NCI-H226 (cell line): ENCODE measurements at places on chromosomes 16 and 17.

- DNase-seq, result no peak
Measured at GRCh38 chr17:41614098-41614497, 1.5 kb upstream of the KRT16 start.

- DNase-seq, result no peak
Measured at GRCh38 chr17:27579897-27580321, 51.1 kb upstream of the LGALS9 start.

DNA sequence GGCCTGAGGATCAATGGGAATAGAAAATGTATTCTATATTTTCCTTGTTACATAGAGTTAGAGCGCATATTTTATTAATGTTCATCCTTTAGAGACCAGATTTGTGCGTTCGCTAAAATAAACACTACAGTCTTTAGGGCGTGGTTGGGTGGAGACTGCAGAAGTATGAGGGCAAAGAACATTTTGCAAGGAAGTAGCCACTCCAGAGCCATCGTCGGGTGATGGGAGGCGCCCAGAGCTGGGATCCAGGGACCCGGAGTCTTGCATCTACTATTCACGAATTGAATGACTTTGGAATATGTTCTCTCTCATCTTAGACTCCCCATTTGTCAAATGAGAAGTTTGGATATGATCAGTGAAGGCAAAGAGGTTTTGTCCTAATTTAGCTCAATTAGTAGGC, 154.2 kb upstream of the IRX6 start:
- no peak for DNase-seq

GRCh38 chr16:86514481-86515376, 4.4 kb downstream of the FOXF1 start:
- DNase-seq, result no peak
